CD4-positive, alpha-beta T cell (primary cell): ENCODE measurements at places on chromosomes 11 and 22. TPM values are rescaled to one million over a fixed set of nuclear protein-coding genes. Genes with fewer than 3 reads are reported as not detected.

Gene HORMAD2
- total RNA-seq, result not detected

Gene BTG4
- total RNA-seq, result not detected

DNA sequence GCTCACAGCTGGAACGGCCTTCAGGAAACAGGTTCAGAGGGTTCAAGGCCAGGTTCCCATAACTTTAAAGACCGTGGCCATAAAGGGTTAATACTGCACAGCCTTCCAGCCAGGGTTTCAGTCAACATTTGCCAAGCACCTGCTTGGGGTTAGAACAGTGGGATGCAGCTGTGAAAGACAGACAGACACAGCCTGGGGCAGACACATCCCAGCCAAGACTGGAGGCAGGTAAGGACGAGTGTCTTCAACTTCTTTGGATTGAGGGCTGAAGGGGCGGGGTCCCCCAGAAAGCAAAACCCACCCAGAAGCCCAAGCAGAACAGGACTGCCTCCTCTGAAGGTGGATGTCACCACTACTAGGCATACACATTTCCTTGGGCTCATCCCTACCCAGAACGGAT, 14.3 kb downstream of the ARFGAP2 start:
- DNase-seq, result no peak

- DNase-seq, result no peak
These were observed 5.6 kb downstream of the LUZP2 start for GRCh38 chr11:24502425-24502824.

GRCh38 chr11:102653744-102654291, 28.7 kb upstream of the MMP20 start:
- DNase-seq, result no peak

- no peak for DNase-seq
These were observed 10.2 kb upstream of the CSNK1E start for GRCh38 chr22:38327396-38327795.

- no peak for DNase-seq
These were observed 190.7 kb upstream of the NCAM1 start for GRCh38 chr11:112770487-112770886.
